LHCN-M2 (cell line): ENCODE measurements at places on chromosomes 3 and 15. TPM values are rescaled to one million over a fixed set of nuclear protein-coding genes. Genes with fewer than 3 reads are reported as not detected.

C3orf85 gene
- total RNA-seq, result not detected in 2 replicates

TEX55 gene
- not detected in 2 replicates for total RNA-seq

P2RY13 gene
- not detected in 2 replicates for total RNA-seq

CPLX3 gene
- not detected in 2 replicates for total RNA-seq

SEMA5B gene
- 0.06 TPM in 1 of 2 replicates, not detected in the other for total RNA-seq

PLCB2 gene
- 0.75 and 1.9 TPM in 2 replicates for total RNA-seq

ITIH1 gene
- not detected in 2 replicates for total RNA-seq

C2CD4B gene
- not detected in 2 replicates for total RNA-seq

SCN10A gene
- total RNA-seq, result not detected in 2 replicates

LRRIQ4 gene
- total RNA-seq, result not detected in 2 replicates

RTP4 gene
- not detected in 2 replicates for total RNA-seq

GOLGA6L10 gene
- 0.77 and 0.80 TPM in 2 replicates for total RNA-seq

CCDC33 gene
- not detected in 2 replicates for total RNA-seq

CPN2 gene
- not detected in 2 replicates for total RNA-seq

ALDH1L1 gene
- total RNA-seq, result 0.11 TPM in 1 of 2 replicates, not detected in the other

SLC25A26 gene
- total RNA-seq, result 14.3 and 25.9 TPM in 2 replicates
